ENCODE measurements at places on chromosomes 16 and 17.

DNA sequence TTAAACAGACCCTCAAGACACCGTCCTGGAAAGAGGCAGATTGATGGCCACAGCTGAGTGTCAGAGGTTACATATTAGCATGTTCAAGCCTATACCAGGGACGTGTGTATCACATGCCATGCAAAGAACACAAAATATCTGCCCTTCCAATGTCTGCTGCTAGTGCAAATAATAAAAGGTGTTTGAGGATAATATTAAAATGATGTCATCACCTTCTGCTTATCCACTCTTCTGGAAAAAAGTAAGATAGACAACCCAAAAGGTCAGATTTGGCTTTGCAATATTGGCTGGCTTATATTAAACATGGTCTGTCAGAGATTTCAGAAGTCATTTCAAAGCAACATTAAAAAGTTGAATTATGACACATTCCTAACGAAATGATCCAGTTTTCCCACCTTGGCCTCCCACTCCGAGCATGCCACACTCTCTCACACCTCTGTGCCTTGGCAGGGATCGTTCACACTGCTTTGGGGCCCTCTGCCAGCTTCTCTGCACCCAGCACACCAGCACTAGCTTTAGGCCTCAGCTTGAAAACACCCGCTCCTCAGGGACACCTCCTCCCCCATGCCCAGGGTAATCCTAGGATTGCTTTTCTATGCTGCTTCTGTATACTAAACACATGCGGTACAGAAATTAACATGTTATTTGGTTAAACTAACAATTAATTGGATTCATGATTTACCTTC is 248.2 kb downstream of the NTN1 start:
- no peak for DNase-seq

DNA sequence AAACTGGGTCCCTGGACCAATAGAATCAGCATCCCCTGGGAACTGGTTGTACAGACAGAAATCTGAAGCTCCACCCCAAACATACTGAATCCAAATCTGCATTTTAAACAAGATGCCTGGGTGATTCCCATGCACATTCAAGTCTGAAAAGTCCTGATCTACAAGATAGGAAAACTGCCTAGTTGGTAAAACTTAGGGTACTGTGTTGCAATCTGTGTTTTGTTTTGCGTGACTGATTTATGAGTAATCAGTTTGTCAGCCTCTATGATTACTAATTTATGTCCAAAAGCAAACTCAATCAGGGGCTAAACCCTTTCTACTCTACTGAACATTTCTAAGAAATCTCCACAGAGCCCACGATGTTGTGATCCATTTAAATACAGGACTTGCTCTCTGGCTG is 103.8 kb downstream of the YPEL2 start:
- no peak for DNase-seq

- no peak for DNase-seq
These were observed 1.8 kb upstream of the ACTG1 start for GRCh38 chr17:81514489-81514738.

- DNase-seq = no peak
These were observed 9.0 kb downstream of the MOSMO start for GRCh38 chr16:22016927-22017326.

GRCh38 chr16:51853586-51853985 is 693.4 kb downstream of the TOX3 start:
- DNase-seq = no peak

DNA sequence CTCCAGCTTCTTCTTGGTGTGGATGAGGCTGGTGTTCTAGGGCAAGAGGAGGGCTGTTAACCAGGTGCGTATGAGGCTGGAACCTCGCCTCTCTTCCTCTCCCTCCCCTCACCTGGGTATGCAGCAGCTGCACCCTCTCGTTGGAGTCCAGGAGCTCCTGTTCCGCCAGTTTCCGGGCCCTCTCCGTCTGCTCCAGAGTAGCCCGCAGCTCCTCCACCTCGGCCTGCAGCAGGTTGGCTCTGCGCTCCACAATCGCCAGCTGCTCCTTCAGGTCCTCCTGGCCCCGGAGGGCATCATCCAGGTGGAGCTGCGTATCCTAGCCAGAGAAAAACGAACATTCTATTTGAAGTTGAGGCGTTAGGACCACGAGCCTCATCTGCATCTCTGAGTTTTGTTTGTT is 25.4 kb downstream of the MYH3 start:
- no peak for DNase-seq

- DNase-seq = no peak
These were observed 17.1 kb downstream of the SGCA start for GRCh38 chr17:50182783-50183420.

- no peak for DNase-seq
These were observed 77.4 kb downstream of the CDH13 start for GRCh38 chr16:82703871-82704768.

DNA sequence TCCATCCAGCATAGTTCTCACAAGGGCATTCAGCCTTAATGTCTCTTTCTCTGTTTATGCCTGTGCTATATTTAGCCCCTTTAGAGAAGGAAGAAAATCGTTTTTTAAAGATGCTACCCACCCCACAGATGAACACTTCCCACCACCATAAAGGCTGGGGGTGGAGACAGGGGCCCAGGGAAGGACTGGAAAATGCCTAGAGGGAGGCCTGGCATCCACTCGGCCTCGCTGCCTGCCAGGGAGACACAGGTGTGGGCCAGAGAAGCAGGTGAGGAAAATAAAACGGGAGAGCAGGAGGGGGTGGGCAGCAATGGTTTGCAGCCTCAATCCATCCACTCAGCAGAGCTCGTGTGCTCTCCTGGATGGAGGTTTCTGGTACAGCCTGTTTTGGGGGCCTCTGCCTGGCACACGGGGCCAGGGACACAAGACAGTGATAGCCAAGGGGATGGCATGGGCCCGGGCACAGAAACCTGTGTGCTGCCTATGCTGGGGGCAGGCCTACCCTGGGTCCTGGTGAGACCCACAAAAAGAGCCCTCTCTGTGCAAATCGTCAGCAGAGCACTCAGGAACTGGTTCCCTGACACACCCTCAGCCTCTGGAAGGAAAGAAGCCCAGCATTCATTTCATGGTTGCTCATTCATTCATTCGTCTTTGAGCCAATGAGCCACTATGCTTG is 121.4 kb downstream of the C16orf78 start:
- DNase-seq = no peak

- DNase-seq = no peak
These were observed 12.8 kb downstream of the PECAM1 start for GRCh38 chr17:64377769-64378282.

- DNase-seq = no peak
These were observed 2.3 kb downstream of the NXPH3 start for GRCh38 chr17:49577963-49578362.
